ENCODE measurements at places on chromosomes 6 and 20.

- DNase-seq, result no peak
These were observed 3.1 kb downstream of the NOL4L start for GRCh38 chr20:32581839-32582658.

- DNase-seq, result peak; percentile 55
These were observed 3.9 kb downstream of the HEY2 start for GRCh38 chr6:125753218-125753936.

- DNase-seq, result no peak
These were observed 13.2 kb upstream of the HMGA1 start for GRCh38 chr6:34223381-34223955.

GRCh38 chr6:43310624-43311023 is 2.0 kb upstream of the CRIP3 start:
- DNase-seq, result no peak

GRCh38 chr20:37413379-37413778 is 67.4 kb downstream of the SRC start:
- no peak for DNase-seq
